ENCODE measurements at places on chromosomes 7 and 10.
A peak's percentile ranks its signal among the peaks of the same experiment; 100 is the strongest.

- peak; percentile 90 for DNase-seq
These were observed 10.9 kb upstream of the RSU1 start for GRCh38 chr10:16828114-16828568.

DNA sequence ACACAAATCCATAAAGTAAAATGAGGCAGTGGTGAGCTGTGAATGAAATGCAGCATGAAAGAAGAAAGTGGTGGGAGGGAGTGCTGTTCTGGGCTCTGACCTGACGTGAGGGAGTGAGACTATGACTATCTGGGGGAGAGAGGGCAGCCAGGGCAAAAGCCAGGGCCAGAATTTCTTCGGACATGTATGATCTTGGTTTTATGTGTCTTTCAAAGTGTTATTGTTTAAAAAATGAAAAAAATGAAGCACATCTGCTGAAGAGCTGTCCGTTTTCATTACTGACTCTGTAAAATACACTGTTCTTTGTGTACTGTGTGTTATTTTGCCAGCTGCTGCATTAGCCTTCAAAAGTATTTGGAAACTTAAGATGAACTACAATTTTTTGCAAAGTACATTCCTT is 70.2 kb upstream of the KLF14 start:
- DNase-seq = no peak

GRCh38 chr10:5595095-5595494 is 70.3 kb downstream of the CALML3 start:
- DNase-seq = no peak

GRCh38 chr10:74841265-74841973 is 15.0 kb downstream of the KAT6B start:
- DNase-seq = no peak

DNA sequence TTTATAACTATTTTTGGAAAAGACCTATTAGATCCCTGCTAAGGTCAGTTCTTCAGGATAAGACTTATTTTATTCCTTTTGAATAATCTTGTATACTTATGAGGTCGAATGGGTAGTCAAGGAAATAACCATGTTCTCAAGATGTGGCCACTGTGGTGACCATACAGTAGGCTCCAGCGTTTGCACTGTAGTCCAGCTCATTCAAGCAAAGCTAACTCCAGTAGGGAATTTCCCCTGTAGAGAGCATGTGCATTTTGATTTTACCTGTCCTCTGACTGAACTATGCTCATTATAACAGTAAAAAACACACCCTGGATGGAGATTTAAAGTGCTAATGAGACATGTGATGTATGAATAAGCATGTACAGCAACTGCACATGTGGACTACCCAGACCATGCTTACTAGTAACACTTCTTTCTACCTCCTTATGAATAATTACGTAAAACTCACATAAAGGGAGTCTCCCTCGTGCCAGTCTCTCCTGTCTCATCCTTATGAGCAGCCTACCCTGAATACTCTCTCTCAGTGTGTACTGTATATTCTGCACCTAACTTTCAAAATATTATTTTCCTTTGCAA is 32.4 kb upstream of the SEMA3E start:
- DNase-seq = no peak

DNA sequence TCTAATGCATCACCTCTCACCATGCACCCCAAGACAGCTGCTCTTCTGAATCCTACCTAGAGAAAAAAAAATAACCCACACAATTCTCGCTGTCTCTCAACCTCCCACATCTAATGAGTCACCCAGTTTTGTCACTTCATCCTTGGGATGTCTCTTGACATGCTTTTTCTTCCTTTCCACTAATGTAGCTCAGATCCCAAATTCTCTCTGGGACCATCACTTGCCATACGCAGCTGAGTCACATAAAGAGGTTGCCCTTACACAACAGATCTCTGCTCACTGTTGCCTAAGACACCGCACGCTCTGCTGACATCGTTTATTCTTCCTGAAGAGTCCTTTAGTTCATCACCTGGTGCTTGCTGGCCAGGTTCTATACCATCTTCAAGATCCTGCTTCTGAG is 606.0 kb upstream of the GALNT17 start:
- DNase-seq = no peak
